ENCODE measurements at places on chromosomes 16 and 17.

DNA sequence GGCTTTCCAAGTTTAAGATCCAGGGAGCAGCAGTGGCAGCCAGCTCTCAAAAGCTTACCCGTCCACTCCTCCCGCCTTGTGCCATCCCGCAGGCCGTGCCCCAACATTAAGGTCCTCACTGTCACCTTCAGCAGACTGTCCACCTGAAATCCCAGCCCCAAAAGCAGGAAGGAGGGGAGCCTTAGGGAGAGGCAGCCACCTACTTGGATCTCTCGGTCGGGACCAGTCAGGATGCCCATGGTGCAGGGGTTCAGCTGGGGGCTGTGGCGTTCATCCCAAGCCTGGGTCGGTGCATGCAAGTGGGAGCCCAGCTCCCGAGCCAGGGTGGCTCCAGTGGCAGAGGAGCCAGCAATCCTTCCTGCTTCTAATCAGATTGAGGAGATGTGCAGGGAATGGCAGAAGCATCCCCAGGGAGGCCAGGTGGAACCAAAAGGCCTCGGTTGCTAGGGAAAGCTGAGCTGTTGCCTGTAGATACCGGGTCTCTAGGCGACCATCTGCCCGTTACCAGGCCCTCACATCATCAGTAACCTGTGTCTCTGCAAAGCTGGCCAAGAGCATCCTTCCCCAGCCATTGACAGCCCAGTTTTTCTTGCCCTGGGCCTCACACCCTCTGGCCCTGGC lies 24.6 kb downstream of the CNGB1 start:
- DNase-seq: no peak

DNA sequence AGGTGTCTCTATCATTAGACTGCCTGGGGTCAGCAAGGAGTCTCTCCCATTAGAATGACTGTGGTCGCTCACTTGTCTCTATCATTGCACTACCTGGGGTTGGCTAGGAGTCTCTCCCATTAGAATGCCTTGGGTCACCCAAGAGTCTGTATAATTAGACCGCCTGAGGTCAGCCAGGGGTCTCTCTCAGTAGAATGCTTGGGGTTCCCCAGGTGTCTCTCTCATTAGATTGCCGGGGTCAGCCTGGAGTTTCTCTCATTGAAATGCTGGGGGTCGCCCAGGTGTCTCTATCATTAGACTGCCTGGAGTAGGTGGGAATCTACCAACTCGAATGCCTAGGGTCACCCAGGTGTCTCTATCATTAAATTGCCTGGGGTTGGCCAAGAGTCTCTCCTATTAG lies 2231.6 kb downstream of the TP53TG3F start:
- DNase-seq: no peak

DNA sequence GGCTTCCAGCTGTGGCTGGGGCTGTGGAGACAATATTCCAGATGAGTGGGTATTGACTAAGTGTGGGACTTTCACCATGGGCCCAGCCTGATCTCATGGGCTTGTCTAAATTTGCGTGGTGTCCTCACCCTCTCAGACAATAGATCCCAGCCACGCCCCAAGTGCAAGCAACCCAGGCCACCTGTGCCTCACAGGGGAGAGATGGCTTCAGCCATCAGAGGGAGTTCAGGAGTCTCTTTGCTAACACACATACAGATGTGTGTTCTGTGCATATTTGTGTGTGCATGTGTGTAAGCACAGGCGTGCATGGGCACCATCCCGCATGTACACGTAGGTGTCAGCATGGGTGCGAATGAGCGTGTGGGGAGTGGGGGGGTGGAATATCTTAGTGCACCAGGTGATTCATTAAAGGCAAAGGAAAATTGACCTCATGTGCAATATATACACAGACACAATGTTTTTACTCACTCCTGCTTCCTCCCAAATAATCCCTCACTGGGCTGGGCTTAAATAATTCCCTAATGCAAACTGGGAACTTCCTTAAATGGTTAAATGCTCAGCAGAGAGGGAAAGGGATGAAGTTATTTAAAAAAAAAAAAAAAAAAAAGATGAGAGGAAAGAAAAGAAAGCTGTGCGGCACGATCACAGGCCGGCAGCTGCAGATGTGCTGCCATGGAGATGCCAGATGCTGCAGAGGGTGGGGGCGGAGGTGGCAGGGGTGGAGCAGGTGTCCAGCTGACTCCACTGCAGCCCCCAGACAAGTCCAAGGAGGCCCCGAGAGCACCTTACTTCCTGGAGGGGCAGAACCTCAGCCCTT lies 24.0 kb upstream of the CDC42EP4 start:
- DNase-seq: no peak

GRCh38 chr16:1771188-1771863 lies at the start of gene NME3:
Gene NME3 (minus strand): TSS chr16:1771543. CDS start chr16:1771534, 9 bp downstream.
- DNase-seq: peak; percentile 52

DNA sequence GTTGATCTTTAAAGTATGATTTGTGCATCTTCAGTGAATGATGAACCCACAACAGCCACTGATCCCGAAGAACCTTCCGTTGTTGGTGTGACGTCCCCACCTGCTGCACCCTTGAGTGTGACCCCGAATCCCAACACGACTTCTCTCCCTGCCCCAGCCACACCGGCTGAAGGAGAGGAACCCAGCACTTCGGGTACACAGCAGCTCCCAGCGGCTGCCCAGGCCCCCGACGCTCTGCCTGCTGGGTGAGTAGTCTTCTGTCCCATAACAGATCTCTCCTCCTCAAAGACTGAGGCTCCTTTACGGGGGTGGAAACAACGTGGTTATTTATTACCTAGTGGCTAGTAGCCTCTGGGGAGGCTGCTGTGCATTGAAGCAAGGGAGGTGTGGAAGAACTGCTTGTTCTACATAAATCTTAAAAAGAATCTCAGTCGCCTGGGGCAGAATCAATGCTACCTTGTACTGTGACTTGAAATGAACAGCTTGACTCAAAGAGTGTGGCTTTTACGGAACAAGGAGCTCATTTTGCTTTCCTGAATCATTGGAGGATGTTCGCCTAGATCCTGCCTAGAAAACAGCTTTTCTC lies 63.0 kb upstream of the CLEC18A start:
- no peak for DNase-seq

All from stimulated activated CD8-positive, alpha-beta memory T cell treated with anti-CD3 and anti-CD28 coated beads, Interleukin-4, amount 100 ng/mL, for 1 hour (primary cell).